ENCODE measurements at places on chromosomes 16 and 17.

- no peak for DNase-seq
Measured at GRCh38 chr16:1420111-1420539, 422 bp downstream of the UQCC4 start.

- DNase-seq: no peak
Measured at GRCh38 chr16:59121411-59122261, 387.5 kb upstream of the GOT2 start.

- DNase-seq: no peak
Measured at GRCh38 chr17:1351275-1351674, 48.7 kb downstream of the YWHAE start.

- no peak for DNase-seq
Measured at GRCh38 chr16:2966808-2967191, 2.3 kb upstream of the PAQR4 start.

DNA sequence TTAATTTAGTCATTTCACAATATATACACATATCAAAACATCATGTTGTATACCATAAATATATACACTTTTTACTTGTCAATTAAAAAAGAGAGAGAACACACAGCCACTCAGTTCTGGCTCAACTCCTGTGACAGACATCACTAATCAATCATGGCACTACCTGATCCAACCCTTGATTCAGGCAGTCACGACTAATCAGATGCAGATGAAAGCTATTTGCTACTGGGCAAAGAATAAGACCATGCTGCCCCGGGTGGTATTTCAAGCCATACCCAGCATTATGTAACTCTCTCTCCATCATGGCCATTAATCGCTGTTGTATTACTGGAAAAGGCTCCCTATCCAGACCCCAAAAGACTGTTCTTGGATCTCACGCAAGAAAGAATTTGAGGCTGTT is 345.7 kb downstream of the HAPSTR1 start:
- DNase-seq: no peak

GRCh38 chr16:31301708-31302400 is 42.1 kb downstream of the ITGAM start:
- no peak for DNase-seq

DNA sequence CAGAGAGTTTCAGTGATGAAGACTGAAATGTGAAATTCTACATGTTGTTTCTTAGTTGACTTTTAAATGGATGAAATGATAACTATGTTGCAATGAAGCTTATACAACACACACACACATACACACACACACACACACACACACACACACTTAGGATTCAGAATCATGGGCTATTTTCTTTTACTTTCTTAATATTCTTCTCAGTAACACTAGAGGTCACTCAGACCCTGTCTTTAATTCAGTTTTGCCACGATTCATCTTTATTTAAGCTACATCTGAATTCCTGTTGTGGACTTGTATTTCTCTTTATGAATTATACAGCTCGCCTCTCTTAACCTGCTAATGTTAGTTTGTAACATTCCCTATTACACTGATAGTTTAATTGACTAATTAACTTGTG is 109.6 kb upstream of the GOT2 start:
- no peak for DNase-seq

- no peak for DNase-seq
Measured at GRCh38 chr17:6420173-6420641, 14.7 kb downstream of the AIPL1 start.

DNA sequence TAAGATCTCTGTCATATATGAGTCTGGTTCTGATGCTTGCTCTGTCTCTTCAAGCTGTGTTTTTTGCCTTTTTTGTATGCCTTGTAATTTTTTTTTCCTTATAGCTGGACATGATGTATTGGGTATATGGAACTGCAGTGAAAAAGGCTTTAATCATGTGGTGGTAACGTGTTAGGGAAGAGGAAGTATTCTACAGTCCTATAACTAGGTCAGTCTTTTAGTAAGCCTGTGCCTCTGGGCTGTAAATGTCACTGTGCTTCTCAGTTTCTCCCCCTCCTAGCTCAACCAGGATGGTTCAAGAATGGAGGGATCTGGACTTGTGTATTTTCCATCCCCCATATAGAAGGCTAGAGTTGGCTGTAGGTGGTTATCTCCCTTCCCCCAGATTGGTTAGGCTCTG is 202.3 kb upstream of the AXIN2 start:
- no peak for DNase-seq

DNA sequence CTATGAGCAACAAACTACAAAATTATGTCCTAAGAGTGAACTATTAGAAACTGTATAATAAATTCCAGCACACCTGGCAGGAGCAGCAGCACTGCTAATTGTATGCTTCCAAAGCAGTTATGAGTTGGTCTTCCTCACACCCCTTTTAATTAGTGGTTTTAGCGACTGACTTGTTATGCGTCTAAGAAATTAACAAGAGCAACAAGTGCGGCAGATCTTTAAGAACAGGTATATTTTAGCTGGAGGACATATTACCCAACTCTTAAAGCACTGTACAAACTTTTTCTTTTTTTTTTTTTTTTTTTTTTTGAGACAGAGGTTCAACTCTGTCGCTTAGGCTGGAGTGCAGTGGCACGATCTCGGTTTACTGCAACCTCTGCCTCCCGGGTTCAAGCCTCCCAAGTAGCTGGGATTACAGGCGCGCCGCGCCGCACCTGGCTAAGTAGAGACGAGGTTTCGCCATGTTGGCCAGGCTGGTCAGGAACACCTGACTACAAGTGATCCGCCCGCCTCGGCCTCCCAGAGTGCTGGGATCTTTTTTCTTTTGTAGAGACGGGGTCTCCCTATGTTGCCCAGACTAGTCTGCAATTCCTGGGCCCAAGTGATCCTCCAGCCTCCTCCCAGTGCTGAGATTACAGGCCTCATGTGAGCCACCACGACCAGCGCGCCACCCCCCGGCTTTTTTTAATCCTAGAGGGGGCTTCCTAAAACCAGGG is 1.6 kb upstream of the FBXL20 start:
- DNase-seq: no peak

GRCh38 chr16:72657164-72657563 is 390.8 kb downstream of the ZFHX3 start:
- DNase-seq: no peak

- DNase-seq: no peak
Measured at GRCh38 chr16:81165411-81166097, 69.4 kb upstream of the GCSH start.

- no peak for DNase-seq
Measured at GRCh38 chr16:68378436-68379415, 67.9 kb downstream of the PRMT7 start.

DNA sequence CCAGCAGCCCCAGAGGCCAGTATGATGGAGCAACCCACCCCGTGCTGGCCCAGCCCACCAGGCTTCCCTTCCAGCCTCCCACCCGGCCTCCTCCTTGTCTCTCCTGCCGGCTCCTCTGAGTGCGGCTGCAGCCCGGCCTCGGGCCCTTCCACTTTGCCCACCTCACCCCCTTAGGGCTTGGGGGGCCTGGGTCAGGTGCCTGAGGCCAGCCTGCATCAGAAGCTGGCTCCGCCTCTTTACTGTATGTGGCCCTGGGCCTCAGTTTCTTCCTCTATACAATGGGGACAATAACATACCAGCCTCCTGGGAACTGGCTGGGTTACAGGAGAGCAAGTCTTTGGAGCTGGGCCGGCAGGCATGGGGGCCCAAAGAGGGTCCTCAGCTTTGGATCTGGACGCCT is 221.1 kb upstream of the CIBAR2 start:
- no peak for DNase-seq

- DNase-seq: no peak
Measured at GRCh38 chr16:53523126-53523804, 20.3 kb upstream of the AKTIP start.

DNA sequence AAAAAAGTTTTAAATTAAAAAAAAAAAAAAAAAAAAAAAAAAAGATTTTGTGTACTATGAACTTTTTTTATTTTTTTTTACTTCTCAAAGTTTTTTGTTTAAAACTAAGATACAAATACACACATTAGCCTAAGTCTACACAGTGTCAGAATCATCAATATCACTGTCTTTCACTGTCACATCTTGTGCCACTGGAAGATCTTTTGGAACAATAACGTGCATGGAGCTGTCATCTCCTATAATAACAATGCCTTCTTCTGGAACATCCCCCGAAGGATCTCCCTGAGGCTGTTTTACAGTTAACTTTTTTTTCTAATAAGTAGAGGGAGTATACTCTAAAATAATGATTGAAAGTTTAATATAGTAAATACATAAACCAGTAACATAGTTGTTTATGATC is 295.7 kb downstream of the KCNJ2 start:
- no peak for DNase-seq

DNA sequence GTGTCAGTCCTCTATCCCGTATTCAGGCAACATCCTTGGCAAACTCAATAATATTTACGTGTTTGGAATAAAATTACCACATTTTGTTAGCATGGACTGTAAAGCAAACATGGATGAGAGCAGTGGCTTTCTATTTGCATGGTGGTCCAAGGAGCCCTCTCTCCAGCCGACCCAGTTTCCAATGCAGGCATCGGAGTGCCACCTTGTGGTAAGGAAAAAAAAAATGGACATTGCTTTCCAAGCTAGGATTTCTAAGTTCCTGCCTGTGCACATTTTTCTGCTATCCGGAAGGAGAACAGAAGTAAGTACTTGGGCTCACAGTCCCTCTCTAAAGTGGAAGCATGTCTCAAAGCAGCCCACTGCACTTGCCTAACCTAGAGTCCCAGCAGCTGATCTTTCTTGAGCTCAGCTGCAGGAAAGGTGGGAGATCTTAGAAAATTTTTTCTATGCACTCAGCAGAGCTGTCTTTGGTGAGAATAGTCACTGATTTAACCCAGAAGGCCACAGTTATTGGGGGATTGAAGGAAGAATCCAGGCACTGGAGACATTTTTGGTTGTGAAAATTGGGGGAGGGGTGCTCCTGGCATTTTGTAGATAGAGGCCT is 46.0 kb upstream of the ERCC4 start:
- no peak for DNase-seq

GRCh38 chr17:28953444-28954118 is 2.3 kb upstream of the PHF12 start:
- DNase-seq: no peak

GRCh38 chr16:31084584-31085302 is 4.0 kb downstream of the PRSS53 start:
- no peak for DNase-seq

GRCh38 chr16:86088287-86088686 is 189.3 kb downstream of the IRF8 start:
- no peak for DNase-seq

DNA sequence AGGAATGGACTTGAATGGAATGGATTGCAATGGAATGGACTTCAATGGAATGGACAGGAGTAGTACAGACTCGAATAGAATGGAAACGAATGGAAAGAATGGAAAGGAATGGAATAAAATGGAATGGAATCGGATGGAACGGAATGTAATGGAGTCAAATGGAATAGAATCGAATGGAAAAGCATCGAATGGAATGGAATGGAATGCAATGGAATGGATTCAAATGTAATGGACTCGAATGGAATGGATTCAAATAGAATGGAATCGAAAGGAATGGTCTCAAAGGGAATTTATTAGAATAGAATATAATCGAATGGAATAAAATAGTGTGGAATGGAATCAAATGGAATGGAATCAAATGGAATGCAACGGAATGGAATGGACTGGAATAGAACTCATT is 484.9 kb upstream of the WSB1 start:
- no peak for DNase-seq

DNA sequence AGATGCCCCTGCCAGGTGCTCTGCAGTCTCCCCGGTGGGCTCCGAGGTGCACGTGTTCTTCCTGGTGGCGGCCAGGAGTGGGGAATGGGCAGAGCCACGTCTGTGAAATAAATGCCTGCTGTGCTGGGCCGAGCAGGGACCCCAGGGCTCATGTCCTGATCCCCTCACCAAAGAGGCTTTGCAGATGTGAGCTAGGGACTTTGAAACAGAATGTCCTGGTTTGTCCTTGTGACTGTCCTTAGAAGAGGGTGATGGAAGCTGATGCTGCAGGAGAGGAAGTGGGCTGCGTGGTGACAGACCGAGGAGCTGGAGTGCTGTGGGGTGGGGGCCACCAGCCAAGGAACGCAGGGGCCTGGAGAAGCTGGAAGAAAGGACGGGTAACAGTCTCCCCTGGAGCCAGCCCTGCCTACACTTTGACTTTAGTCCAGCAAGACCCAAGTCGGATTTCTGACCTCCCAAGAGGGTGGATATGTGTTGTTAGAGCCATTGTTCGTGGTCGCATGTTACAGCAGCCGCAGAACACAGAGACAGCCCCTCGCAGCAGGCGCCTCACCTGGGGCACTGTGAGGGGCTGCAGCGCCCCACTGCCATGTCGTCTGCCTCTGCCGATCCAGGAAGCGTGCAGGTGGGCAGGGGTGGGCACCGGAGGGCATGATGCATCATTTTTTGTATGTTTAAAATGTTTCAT is 217.9 kb upstream of the CIBAR2 start:
- no peak for DNase-seq

- DNase-seq: no peak
Measured at GRCh38 chr17:55448681-55449080, 27.0 kb upstream of the MMD start.

GRCh38 chr16:23516366-23517137 is 6.3 kb upstream of the GGA2 start:
- no peak for DNase-seq

DNA sequence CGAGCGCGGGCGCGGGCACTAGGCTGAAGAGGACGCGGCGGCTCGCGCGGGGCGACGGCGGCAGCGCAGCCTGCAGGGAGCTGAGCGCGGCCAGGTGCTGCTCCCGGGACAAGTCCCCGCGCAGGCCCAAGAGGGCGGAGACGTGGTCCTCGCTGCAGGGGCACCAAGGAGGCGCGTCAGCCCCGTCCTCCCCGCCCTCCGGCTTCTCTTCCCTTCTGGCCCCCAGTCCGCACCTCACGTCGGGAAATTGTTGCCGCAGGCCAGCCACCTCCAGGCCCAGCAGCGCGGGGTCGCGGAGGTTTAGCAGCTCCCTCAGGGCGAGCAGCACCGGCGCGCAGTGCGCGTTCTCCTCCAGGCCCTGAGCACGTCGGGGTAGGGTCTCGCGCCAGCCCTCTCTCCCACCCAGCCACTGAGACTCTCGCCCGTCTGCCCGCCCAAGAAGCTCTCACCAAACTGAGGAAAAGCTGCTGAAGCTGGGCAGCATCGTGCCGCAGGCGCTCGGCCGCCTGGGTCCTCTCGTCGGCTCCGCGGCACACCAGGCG is 761 bp upstream of the MATCAP1 start:
- DNase-seq: no peak

GRCh38 chr17:67369676-67370075 is 3.3 kb upstream of the PSMD12 start:
- DNase-seq: no peak

GRCh38 chr17:10290041-10290440 is 82.8 kb downstream of the MYH13 start:
- DNase-seq: no peak
